Right ventricle myocardium superior (tissue), 1 donor: ENCODE measurements at places on chromosomes 11 and 22. TPM values are rescaled to one million over a fixed set of nuclear protein-coding genes. Genes with fewer than 3 reads are reported as not detected.

GRCh38 chr11:66689661-66690590 is 12.2 kb upstream of the RBM4B start:
- DNase-seq, result no peak

- no peak for DNase-seq
Measured at GRCh38 chr11:74682731-74683278, 48.4 kb downstream of the CHRDL2 start.

Gene ESRRA
- total RNA-seq, result 241 TPM

Gene OR4B1
- total RNA-seq, result not detected

Gene KRTAP5-8
- not detected for total RNA-seq
